CD4-positive, CD25-positive, alpha-beta regulatory T cell (primary cell): ENCODE measurements at places on chromosomes 11 and 22.

DNA sequence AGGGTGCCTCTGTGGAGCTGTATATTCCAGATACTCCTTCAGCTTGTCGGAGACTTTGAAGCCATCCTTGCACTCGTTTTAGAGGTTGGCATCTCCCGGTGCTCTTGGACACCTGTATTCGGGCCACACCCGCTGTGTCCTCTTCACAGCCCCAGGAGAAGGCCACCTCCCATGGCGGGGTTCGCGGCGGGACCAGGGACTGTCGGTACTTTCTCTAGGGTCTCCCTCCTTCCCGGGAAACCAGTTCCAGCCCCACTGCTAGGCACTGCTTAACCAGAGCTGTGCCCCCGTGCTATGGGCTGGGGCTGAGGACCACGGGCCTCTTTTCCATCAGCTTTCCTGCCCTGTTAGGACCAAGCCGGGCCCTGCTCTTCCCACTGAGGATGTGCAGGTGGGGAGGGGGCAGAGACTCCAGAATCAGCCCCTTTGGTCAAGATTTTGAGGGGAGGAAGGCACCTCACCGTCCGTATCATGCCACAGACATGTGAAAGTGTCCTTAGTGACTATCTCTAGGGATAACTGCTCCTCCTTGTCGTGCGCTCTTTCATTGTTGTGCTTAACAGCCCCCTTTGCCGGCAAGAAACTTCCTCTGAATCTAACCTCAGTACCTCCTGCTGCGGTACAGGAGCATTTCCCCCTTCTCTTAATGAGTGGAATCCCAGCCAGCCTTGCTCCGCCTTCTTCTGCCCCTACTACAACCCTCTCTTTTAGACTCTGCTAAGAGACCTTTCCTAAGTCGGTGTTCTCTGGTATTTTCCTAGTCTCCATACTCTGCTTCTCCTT lies 1.2 kb upstream of the B3GAT1 start:
- DNase-seq = no peak

GRCh38 chr11:102530558-102530957 lies at the start of gene MMP7:
Gene MMP7 (minus strand): TSS chr11:102530747. CDS start chr11:102530700, 47 bp downstream.
- DNase-seq = no peak

DNA sequence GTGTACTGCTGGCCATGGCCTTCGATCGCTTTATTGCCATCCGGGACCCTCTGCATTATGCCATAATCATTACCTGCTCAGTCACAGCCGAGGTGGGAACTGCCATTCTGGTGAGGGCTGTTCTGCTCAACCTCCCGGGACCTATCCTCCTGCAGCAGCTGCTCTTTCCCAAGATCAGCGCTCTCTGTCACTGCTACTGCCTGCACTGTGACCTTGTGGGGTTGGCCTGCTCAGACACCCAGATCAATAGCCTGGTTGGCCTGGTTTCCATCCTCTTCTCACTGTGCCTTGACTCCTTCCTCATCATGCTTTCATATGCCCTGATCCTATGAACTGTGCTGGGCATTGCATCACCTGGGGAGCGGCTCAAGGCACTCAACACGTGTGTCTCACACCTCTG lies 24.9 kb upstream of the TRIM21 start:
- no peak for DNase-seq

GRCh38 chr11:116910378-116910777 lies 73.0 kb upstream of the APOA1 start:
- DNase-seq = no peak

GRCh38 chr11:131609921-131610320 lies 239.5 kb downstream of the NTM start:
- DNase-seq = no peak

- peak; percentile 89 for DNase-seq
Observed at GRCh38 chr22:24153353-24153752, 27.9 kb upstream of the SUSD2 start.

DNA sequence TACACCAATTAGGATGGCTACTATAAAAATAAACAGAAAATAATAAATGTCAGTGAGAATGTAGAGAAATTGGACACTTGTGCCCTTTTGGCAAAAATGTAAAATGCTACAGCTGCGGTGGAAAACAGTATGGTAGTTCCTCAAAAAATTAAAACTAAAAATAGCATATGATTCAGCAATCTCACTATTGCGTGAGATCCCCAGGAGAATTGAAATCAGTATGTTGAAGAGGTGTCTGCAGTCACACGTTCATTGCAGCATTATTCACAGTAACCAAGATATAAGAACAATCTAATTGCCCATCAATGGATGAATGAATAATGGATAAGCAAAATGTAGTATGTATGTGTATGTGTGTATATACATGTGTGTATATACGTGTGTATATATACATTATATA lies 6.8 kb downstream of the OR52N2 start:
- DNase-seq = no peak

DNA sequence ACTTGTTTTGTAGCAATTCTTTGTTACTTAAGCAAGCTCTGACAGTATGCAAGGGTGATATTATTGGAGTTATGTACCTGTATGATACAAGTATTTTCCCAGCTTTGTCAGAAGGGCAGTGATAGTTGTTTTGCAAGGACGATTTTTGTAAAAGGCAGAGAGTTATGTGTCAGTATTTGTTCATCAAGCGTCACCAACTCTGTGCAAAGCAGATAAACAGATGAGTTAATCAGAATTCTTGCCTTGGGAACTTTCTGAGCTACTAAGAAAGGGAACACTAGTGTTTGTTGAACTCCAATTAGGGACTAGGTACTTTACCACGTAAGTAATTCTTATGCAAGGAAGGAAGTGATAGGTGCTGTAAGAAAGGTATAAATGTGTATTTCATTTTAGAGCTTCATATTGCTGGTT lies 1.4 kb downstream of the USP47 start:
- DNase-seq = no peak

GRCh38 chr11:123211981-123212380 lies 16.9 kb upstream of the CLMP start:
- no peak for DNase-seq

DNA sequence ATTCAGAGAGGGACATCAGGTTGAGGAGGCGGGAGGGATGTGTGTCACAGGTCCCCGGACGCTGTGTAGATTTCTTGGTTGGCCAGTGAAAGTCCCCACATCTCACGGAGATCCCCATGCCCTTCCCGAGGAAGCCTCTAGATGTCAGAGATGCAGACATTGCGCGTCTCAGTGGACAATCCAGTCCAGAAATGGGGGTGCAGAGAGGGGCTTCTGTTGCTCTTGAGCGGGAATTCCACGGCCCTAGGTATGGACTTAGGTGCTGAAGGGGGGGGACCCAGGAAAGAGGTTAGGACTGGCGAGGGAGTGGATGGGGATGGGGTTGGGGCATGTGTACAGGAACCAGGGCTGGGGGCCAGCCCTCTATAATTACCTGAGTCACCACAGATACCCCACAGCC lies 7.0 kb downstream of the THY1 start:
- DNase-seq = no peak

GRCh38 chr11:94638902-94639373 lies 71.8 kb downstream of the PIWIL4 start:
- DNase-seq = no peak

DNA sequence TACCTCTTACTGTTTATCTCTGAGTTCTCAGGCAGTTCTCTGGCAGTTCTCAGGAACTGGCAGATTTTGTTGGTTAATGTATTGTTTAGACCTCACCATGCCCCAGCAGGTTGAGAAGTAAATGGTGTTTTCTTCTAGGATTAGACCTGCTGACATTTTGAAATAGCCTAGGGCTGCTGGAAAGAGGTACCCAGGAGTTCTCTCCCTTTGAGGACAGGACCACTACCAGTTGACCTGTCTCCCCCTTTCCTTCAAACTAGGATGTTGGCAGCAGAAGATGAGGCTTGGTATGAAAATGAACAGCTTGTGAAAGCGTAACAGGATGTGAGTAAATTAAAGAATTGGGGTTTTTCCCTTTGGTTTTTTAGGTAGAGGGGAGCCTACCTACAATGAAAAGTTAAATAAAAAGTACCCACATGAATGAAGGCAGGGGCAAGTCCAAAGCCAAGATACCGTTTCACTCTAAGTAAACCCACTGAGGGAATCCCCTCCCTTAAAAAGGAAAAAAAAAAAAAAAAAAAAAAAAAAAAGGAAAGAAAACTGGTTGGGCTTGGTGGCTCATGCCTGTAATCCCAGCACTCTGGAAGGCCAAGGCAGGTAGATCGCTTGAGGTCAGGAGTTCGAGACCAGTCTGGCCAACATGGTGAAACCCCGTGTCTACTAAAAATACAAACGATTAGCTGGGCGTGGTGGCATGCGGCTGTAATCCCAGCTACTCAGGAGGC lies 96.2 kb downstream of the PDHX start:
- peak; percentile 75 for DNase-seq

DNA sequence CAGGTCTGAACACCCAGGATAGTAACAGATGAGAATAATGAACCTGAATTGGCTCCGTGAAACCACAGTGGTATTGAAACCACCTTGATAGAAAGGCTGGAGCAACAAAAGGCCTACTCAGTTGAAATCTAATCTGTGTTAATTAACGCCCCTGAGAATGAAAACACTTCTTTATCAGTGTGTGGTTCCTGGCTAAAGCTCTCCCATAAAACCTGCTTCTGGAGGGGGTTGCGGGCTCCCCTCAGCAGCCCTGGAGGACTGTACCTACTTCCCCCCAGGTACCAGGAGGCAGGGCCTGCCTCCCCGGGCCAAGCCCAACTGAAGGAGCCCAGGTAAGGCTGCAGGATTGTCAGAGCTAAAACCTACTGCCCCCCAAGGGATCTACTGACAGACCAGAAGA lies 54.6 kb downstream of the PLEKHA7 start:
- no peak for DNase-seq

GRCh38 chr11:125025968-125026367 lies 37.1 kb upstream of the SLC37A2 start:
- no peak for DNase-seq

DNA sequence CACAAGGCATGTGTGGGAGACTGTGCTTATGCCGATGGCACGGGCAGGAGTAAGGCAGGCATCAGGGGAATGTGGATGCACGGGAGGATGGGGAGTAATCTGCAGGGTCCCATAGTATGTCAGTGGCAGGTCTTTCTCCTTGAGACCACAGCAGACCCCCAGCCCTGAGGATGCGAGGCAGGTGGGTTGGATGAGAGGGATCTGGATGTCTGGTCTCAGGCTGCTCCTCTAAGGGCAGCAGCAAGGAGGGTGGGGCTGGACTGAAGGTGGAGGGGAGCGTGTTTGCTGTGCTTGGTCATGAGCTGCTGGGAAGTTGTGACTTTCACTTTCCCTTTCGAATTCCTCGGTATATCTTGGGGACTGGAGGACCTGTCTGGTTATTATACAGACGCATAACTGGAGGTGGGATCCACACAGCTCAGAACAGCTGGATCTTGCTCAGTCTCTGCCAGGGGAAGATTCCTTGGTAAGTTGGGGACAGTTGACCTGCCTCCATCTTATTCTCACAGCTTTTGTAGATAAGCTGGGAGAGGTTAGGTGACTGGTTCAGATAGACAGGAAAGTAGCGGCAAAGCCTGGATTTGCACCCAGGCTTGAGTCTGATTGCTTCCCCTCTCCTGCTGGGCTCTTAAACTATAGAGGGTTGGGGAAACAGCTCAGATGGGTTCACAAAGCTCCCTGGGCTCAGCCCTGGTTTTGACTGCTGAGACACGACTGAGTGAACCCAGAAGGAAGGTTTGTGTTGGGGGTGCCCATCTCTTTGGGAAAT lies at the start of gene APOL1:
TSS of gene APOL1 (plus strand) at position 380 of the 769 bp plus-strand sequence. CDS start 1,823 bp downstream, outside the sequence.
- DNase-seq = peak; percentile 87

DNA sequence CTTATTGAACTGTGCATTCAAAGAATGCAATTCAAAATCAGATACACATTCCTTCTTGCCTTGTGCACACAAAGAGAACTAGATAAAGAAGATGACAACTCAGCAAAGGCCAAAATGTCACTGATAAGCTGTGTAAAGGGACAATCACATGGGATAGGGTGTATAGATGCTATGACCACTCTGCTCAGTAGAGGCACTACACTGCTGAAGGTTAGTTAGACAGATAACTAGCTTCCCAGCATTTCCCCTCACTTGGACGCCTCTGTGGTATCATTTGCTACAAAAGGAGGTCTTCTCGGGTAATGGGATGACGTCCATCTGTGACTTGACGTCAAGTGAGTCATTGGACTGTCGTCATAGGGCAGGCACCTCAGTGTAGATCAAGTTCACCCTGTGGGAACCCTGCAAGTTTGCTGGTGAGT lies 424.9 kb upstream of the CCDC90B start:
- DNase-seq = no peak

GRCh38 chr11:65891219-65892136 lies 1.0 kb downstream of the CCDC85B start:
- DNase-seq = peak; percentile 34

DNA sequence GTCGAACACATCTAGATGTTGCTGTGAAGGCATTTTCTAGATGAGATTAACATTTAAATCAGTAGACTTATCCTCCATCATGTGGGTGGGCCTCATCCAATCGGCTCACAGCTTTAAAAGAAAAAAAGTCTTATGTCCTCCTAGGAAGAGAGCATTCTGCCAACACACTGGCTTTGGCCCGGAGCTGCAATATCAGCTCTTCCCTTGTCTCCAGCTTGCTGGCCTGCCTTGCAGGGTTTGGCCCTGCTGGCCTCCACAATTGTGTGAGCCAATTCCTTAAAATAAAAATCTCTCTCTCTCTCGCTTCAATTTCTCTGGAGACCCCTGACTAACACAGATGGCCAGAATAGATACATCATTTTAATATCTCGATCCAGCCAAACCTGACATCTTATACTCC lies 13.1 kb upstream of the ABCC8 start:
- DNase-seq = no peak

DNA sequence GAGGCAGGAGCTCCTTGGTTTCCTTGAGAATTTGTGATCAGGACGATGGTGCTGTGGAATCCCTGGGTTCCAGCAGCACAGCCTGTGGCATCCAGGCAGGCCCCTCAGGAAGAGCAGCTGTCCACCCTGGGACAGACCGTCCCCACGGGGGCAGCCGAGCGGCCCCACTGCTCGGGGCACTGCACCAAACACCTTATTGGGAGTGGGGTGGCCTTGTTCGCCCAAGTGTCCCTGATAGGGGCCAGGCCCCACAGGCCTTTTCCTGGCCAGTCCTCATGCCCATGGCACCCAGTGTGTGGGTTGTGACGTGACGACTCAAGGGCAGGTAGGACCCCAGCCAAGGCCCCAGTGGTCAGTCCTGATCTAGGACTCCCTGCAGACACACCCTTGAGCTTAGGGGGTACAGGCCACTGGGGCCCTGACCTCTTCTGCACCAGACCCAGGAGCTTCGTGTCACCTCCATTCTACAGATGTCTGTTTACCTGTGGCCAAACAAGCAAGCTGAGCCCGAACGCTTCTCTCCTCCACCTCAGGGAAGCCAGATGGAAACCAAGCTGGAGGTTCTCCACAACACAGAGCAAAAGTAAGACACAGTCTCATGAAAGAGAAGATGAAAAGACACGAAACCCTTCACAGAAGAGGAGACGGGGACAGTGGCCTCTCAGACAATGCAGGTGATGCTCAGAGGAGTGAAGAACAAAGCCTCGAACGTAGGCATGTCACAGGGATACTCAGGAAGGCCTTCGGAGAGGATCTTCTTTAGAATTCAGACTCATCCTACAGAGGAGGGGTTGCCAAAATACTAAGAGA lies 1.6 kb upstream of the BRD1 start:
- no peak for DNase-seq

DNA sequence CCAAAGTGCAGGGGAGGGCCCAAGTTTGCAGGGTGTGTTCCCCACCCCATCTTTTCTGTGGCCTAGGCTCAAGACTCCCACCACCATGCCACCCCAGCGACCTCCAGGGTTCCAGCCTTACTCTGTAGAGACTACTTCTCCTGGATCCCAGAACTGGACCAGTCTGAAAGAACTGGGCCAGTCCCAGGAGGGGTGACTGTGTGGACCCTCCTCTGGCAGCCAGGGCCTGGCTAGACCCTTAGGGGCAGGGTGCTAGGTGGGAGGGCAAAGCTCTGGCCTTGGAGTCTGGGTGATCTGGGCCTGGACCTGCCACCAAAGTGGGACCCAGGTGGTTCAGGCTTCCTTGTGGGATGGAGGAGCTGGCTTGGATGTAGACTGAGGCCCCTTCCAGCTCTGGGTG lies 41.8 kb upstream of the ACCSL start:
- no peak for DNase-seq
